Stimulated activated CD8-positive, alpha-beta memory T cell treated with anti-CD3 and anti-CD28 coated beads, Interleukin-4, amount 100 ng/mL, for 4 hours (primary cell): ENCODE measurements at places on chromosomes 5 and 9.

GRCh38 chr5:64330728-64331231 is 165.1 kb downstream of the RNF180 start:
- DNase-seq: no peak

DNA sequence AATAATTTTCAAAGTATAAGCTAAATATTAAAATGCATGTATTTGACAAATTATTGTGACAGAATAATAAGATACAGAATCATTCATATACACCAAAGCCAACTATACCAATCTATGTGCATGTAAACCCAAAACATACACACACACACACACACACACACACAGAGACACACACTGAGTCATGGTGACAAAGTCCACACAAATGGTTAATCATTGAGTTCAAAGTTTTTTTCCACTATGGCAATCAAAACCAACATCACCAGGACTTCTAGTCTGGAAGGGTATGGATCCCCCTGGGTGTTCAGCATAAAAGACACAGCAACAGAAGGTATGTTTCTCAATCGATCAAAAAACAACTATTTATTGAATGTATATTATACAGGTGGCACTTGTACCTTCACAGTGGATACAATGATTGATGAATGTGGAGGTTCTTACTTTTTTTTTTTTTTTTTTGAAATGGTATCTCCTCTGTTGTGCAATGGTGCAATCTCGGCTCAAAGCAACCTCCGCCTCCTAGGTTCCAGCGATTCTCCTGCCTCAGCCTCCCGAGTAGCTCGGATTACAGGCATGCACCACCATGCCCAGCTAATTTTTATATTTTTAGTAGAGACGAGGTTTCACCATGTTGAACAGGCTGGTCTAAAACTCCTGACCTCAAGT is 137.0 kb downstream of the PDE4D start:
- no peak for DNase-seq

DNA sequence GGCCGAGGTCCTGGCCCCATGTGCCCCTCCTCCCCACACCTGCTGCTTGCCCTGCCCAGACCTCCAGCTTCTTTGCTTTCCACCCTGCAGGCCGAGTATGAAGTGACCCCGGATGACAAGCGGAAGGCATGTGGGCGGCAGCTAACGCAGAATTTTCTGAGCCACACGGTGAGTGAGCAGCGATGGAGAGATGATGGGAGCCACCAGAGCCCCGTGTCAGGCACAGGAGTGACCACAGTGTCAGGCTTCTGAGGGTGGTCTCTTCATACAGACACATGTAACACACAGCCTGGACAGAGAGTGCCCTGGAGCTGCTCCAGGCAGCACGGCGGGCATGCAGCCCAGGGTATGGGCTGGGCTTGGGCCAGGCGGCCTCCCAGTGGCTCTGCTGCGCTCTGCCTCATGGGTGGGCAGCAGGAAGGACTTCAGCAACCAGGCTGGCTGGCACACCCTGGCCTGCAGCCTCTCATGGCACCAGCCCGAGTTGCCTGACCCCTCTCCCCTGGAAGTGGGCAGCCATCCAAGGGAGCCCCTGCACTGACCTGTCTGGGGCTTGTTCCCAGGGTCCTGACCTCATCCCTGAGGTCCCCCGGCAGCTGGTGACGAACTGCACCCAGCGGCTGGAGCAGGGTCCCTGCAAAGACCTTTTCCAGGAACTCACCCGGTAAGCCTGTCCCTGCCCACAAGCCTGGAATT is 5.8 kb downstream of the GRK6 start:
- DNase-seq: no peak

DNA sequence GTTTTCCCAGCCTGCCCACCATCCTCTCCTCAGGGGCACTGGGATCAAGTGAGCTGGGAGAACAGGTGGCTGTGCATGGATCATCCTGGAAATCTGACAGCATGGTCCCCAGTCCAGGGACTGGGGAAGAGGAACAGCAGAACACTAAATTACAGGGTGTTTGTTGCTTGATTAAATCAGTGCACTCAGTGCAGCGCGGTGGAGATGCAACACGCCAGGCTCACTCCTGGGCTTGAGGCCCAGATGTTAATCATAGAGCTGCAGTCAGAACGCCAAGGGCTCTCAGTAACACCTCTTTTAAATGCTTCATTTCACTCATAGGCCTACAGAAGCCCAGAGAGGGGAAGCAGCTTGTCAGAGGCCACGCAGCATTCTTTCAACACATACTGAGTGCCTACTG is 14.2 kb upstream of the LARP1 start:
- no peak for DNase-seq

DNA sequence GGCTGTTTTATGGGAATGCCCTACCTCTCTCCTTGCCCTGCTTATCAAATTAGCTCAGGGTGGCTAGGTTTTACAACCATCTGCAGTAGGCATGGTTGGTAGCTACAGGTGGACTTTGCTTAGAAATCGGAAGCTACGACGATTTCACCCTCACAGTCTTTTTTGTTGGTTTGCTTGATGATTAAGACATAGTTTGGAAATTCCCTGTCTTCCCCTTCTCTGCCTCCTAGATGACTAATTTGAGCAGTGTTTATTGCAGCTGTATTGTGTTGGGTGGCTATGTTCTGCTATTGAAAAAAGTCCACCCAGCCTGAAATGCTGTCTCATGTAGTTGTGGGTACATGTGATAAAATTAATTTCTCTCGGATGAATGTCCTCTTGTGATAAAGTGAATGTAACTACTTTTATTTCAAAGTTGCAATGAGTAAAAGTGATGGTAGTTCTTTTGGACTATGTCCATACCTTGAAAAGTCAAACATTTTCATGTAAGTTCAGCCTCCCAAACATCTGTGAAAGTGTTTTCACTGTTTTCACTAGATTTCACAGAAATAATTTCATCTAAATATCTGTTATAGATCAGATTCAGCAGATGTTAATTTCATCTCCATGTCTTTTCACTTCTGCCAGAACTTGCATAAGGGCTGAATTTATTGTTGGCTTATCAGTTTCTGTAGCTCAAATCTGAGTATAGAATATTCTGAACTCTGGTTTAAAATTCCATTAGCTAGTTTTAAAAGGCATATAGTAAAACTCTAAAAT is 37.3 kb upstream of the FYB1 start:
- no peak for DNase-seq

GRCh38 chr9:84736536-84736935 is 67.0 kb downstream of the NTRK2 start:
- no peak for DNase-seq

- DNase-seq: no peak
Observed at GRCh38 chr9:109652112-109652511, 127.9 kb upstream of the PALM2AKAP2 start.

- no peak for DNase-seq
Observed at GRCh38 chr9:121399883-121400607, 30.0 kb upstream of the STOM start.

DNA sequence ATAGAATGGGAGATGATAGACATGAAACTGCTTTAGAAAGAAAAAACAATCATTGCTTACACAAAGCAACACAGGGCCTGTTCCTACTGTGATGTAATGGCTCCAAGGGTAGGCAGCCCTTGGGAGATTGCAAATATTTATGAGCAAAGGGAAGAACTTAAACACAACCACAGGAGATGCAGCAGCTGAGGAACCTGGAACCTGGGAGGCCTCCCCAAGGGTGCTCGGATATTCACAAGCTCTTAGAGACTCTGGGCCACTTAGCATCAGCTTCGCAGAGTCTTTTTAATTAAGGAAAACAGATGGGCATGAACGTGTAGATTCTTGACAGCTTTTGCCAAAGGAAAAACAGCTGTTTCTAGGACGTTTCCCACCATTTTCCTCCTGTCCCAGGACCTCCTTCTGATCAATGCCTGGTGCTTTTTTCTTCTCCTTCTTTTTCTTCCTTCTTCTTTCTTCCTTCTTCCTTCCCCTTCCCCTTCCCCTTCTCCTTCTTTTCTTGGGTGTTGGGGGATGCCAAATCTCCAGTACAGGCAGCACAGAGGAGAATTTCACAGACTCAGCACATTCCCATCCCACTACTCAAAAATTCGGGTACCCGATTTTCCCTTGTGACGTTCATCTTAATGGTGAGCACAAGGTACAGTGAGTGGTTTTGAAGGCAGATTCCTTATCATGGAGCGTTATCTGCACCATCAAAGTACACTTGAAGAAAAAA is 28.1 kb upstream of the TCF7 start:
- DNase-seq: no peak

GRCh38 chr5:23367874-23368273 is 139.5 kb upstream of the PRDM9 start:
- DNase-seq: no peak

GRCh38 chr9:126162611-126163381 is 163.8 kb upstream of the MVB12B start:
- no peak for DNase-seq

DNA sequence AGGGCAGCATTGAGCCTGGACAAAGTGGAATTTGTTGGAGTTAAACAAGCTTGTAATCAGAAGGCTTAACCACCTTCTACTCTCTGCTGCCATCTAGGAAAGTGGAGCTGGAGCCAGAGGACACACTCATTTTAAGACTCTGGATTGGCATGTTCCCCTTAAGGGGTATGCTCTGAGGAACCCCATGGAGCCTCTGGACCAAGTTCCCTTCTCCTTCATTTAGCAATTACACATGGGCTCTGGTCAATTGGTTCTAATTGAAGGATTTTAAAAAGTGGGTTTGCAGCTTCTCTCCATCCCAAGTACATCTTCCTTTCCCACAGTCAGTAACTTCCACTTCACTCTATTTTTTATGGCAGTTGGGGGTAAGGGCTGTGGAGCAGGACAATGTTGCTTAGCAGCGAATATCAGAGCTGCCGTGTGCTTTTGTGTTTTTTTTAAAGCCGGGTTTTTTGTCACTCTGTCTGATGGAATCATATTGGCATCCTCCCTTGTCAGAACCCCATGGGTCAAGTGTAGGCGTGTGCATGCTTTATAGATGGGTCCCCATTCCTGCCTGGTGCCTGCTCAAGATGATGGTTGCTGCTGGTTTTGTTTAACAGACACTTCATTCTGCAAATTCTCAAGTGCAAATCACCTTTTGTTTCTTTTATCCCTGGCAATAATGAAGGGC is 330.7 kb upstream of the ADAMTSL1 start:
- DNase-seq: no peak

- DNase-seq: no peak
Observed at GRCh38 chr9:68961587-68961986, 52.3 kb downstream of the PRKACG start.

DNA sequence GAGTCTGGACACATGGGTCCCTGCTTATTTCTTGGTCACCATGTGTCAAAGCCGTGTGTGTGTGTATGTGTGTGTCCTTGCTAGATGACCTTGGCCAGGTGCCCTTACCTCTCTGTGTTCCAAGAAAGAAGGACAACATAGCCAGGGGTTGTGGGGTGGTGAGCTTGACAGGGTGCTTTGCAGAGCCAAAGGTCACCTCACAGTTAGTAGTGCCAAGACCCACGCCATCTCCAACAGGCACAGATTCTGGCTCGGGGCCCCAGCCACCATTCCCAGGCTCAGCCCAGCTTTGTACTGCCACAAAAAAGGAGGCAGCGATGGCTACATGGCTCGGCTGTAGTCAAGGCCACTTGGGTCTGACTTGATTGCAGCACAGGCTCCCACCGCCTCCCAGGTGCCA is 39.5 kb downstream of the CXXC5 start:
- no peak for DNase-seq

DNA sequence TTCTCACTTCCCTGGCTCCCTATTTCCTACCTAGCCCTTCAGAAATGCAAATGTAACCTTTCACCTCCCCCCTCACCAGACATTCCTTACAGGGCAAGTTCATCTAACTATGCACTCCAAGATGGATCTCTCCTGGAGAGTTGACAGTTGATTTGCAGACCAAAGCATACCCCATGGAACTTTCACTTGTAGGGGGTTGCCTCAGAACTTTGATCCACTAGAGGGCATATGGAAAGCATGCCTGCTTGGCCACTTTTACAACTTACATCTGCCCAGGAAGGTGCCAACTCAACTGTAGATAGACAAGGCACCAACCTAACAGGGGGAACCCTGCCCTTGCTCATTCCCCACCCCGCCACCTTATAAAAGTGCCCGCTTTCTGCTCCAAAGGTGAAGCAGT is 187.8 kb downstream of the NXNL2 start:
- DNase-seq: no peak

DNA sequence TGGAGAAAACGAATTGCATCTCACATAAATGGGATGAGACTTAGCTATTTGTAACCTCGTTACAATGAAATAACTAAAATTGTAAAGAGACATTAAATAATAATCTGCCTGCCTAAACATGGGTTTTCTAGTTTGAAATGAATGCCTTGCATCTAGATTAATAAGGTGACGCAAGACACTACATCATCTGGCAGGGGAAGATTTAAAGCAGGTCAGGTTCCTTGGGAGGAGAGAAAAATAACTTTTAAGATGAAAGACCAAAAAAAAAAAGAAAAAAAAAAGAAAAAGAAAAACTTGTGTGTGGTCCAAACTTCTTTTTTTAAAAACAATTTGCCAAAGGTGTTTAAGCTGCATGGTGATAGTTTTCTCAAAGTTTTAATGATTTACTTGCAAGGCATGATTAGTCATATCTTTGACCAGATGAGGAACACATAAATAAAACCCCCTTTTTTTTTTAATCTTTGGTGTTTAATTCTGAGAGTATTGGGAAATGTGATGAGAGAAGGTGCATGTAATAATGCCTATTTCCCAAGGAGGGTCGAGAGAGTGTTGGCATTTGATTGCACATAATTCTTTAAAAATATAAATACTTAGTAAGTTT is 122.9 kb upstream of the ADAMTSL1 start:
- no peak for DNase-seq

DNA sequence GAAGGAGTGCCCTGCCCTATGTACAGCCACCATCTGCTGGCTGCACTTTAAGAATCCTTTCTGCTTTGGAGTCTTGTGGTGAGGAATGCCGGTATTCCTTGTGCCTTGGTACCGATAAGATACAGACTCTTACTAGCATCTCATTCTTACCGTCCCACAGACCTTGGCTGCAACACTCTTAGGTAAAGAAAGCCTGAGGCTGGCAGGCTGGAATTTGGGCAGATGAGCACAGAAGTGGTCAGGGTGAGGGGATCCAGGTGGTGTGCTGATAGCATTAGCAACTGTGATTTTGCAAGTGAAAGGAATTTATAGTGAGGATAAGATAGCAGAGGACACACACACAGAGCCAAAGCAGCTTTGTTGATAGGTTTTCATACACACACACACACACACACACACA is 198.1 kb downstream of the ENC1 start:
- DNase-seq: no peak

- no peak for DNase-seq
Observed at GRCh38 chr5:54607006-54607405, 89.4 kb downstream of the SNX18 start.

GRCh38 chr5:179310439-179311090 is 34.7 kb downstream of the ADAMTS2 start:
- DNase-seq: no peak

GRCh38 chr9:22107202-22108045 is 98.3 kb upstream of the CDKN2B start:
- no peak for DNase-seq

- no peak for DNase-seq
Observed at GRCh38 chr9:133449760-133450159, 10.0 kb upstream of the CACFD1 start.

- DNase-seq: no peak
Observed at GRCh38 chr5:170571281-170571731, 67.5 kb downstream of the KCNIP1 start.

GRCh38 chr5:180097926-180098325 is 26.4 kb upstream of the RNF130 start:
- DNase-seq: no peak
